ENCODE measurements at places on chromosomes 4 and X.

GRCh38 chrX:87337267-87337666 is 180.3 kb upstream of the KLHL4 start:
- DNase-seq: no peak

GRCh38 chr4:123588631-123589241 is 192.1 kb downstream of the SPRY1 start:
- no peak for DNase-seq

DNA sequence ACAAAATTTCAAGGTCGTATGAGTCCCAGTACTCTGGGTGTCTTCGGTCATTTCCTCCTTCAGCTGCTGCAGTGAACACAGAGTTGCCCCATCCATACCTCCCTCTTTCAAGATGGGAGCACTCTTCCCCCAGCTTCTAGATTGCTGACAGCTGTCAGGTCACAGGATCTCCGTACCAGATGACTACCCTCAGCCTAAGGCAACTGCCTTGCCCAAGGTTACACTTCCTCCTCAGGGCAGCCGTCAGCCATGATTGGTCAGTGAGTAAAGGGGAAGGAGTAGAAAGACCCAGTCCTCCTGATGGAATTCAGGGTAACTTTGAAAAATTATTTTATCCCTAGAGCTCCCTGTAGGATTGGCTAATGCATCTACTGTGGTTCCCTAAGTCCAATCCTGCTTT is 81.6 kb downstream of the NAF1 start:
- DNase-seq: no peak

- no peak for DNase-seq
Measured at GRCh38 chr4:170305627-170306026, 215.9 kb upstream of the AADAT start.

DNA sequence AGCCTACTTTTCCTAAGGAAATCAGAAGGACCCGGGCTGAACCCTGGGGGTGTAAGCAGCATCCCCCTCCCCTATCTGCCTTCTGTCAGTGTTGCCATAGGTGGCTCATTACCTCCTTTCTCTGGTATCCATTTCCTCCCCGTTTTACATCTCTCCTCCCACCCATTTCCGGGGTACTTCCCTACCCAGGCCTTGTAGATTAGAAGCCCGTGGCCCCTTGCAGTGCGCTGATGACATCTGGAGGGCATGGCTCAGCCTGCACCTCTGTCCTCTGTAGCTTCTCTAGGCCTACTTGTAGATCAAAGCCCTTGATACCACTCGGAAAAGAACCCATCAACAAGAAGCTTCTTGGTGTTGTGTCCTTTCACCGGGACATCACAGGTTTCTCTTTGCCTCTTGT is 71.8 kb downstream of the NBDY start:
- DNase-seq: no peak

GRCh38 chr4:90127706-90128345 is 632 bp downstream of the CCSER1 start:
- no peak for DNase-seq

DNA sequence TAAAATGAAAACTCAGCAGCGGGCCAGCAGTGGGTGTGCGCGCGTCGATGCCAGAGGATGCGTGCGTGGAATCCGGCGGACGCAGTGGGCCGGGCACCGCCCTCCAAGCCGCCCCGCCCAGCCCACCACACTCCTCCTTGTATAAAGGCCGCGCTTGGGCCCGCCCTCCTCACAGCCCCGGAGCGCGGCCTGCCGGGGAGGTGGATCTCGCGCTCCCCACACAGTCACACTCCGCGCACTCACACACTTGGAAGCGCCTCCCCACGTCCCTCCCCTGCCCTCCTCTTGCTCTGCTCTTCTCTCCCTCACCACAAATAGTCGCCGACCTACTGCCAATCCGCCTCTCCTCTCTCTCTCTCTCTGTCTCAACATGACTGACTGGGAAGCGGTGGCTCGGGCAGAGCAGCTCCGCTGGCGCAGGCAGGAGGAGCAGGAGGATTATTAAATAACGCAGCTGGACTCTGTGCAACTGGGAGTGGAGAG is at the start of gene CCSER1:
CCSER1 (plus strand) TSS at position 172 of the 483 bp plus-strand sequence.
- peak; percentile 86 for DNase-seq

- no peak for DNase-seq
Measured at GRCh38 chr4:177569434-177569833, 127.2 kb upstream of the AGA start.
